Neural crest cell (in vitro differentiated cells): ENCODE measurements at places on chromosomes 2 and 18.

DNA sequence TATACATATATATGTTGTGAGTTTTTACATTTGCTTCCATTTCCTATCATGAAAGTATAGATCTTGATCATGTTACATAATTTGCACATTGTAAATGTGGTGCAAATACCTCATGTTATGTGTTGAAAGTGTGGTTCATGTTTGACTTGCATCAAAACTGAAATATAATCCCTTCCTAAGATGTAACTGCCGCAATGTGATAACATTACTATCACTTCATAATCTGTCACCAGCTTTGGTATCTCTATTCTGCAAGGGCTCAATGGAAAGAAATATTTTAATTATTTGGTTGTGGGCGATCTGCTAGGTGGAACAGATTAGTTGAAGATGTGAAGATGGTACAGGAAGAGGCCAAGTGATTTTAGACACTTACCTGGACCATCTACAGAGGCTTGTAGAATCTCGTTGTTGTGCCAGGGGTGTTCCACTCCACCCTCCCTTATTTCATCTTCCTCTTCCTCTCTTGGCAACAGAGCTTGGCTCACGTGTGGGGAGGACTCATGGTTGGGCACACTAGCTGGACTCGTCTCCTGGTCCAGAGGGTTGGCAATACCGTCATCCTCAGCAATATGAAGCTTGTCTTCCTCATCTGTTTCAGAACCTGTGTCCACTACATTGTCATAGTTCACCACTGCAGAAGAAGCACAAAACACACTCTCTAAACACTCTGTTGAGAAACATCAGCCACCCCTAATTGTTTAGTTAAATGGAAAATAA, 90.4 kb downstream of the ZEB2 start:
- no peak for DNase-seq

GRCh38 chr18:62776024-62776570, 60.8 kb downstream of the PHLPP1 start:
- no peak for DNase-seq

DNA sequence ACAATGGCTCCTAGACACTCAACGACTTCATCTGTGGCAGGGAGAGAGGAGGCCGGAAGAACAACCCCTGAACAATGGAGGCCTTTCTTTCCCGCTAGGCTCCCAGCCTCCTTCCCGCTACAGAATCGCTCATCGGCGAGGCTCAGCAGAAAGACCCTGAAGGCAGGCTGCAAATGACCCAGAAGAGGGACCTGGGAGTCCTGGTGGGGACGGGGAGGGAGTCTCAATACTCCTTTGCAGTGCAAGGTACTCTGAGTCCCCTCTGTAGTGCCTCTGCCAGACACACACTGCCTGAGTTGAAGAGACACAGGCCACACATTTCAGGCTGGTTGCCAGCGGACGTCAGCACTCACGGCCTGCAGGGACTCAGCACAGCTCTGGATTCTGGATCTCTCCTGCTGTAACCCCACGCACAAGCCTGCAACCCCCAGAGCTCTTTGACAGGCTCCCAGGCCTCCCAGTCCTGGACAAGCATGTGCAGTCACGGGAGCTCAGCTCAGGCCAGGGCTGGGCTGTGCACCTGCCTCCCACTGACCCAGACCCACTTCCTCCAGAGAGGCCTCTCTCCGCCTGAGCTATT, 6.1 kb downstream of the GPR17 start:
- DNase-seq = no peak

- DNase-seq = no peak
Observed at GRCh38 chr2:21256006-21256405, 132.2 kb downstream of the TDRD15 start.

- no peak for DNase-seq
Observed at GRCh38 chr2:107340955-107341354, 455.0 kb upstream of the ST6GAL2 start.

DNA sequence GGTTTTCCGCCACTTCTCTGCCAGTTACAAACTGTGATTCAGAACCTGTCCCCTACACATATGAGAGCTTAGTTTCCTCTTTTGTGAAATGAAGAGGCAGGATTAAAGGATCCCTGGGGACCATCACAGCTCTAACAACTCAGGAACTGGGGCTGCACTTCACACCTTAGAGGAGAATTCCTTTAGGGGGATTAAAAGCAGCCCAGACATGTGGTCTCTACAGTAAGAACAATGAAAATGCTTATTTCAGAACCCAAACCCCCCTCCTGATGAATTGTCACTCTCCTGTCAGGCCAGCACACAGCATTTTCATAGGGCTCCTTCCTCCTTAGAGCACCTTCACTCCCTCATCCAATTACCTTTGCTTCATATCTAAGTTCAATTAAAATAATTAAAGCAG, 101.5 kb upstream of the NEDD4L start:
- DNase-seq = no peak

DNA sequence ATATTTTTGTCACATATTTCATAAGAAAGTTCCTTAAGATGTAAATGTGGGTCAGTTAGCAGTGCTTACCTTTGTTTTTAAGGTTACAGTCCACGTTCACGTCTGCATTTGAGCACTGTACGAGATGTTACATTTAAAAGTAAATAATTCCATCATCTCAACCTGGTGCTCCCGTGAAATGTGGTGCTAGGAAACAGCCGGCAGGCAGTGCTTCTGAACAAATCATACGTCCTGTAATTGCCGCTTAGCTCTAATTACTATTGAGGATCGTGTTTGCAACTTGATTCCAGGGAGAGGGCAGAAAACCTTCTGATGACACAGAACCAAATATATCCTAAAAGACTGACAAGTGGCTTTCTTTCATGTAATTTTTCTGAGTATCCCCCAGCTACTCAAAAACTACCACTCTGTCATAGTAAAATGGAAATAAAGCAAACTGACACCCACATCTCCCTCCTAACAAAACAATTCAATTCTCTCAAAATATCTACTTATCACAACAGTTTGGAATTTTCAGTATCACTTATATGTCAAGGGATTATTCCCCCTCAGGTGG, 297.8 kb upstream of the SESTD1 start:
- no peak for DNase-seq

- no peak for DNase-seq
Observed at GRCh38 chr18:63158012-63158631, 161.4 kb downstream of the BCL2 start.

GRCh38 chr2:26175466-26176278, 2.8 kb downstream of the GAREM2 start:
- DNase-seq = no peak

DNA sequence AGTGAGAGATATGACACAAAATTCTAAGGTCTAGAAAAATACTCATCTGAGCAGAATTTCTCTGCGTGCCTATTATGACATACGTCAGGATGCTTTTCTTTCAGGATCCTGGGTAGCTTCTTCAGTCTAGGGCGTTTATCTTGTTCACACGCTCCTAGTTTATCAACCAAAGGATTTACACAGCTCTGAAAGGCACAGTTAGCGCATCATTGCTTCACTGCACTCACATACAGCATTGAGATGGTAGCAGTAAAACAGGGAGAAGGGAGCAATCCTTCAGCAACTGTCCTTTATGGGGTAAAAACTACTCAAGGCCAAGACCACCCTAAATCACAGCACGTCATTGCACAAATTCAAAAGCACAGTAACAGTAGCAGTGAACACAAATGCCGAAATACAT, 222.8 kb downstream of the SUCLG1 start:
- DNase-seq = no peak

GRCh38 chr2:188485496-188485895, 193.8 kb downstream of the GULP1 start:
- no peak for DNase-seq

GRCh38 chr2:228056293-228057097, 125.0 kb downstream of the SPHKAP start:
- DNase-seq = no peak

DNA sequence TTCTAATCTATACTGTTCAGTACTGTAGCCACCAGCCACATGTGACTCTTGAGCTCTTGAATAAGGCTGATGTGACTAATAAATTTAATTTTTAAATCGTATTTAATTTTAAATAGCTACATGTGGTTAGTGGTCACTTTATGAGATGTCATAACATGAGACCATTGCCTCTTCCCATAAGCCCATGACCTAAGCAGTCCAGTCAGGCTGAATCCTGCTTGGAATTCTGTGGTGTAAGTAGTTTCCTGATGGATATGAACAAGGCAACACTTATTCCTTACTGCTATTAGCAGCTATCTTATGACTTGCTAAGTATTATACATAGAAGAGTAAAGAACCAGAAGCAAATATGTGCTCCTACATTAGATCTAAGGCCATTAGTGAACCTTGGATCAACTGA, 150.0 kb downstream of the DIS3L2 start:
- DNase-seq = no peak

DNA sequence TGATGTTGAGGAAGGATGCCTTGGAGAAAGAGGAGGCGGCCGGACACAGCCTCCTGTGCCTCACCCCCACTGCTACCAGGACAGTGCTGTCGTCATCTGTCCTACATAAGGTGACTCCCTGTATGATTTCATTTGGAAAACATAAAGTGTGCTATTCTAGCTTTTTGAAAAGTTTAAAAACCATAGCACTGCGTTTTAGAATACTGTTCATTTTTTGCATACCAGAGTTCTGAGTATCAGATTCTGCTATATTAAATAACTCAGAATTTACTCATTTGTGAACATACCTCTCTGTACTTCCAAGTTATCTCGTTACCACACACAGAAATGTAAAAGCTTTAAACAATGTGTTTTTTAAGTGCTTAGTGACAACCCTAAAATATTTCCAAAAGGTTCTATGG, 302.9 kb downstream of the LRRTM1 start:
- DNase-seq = no peak

DNA sequence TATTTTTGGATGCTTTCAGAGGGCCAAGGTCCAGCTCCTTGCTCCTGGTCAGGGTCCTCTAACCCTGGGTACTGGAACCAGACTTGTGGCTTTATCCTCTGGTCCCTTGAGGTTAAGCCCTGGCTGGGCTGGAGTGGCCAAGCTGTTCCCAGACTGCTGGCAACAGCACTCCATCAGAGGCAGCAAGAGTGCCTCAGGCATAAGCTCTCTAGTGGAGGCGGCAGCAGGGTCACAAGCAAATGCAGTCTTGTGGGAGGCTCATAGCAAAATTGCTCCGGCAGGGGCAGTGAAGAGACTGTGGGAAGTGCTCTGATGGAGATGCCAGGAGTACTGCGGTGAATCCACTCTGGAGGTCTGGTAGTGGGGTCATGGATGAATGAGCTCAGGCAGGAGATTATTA, 128.9 kb upstream of the OTOS start:
- no peak for DNase-seq

GRCh38 chr2:239396881-239397681, 3.7 kb downstream of the HDAC4 start:
- DNase-seq = no peak

DNA sequence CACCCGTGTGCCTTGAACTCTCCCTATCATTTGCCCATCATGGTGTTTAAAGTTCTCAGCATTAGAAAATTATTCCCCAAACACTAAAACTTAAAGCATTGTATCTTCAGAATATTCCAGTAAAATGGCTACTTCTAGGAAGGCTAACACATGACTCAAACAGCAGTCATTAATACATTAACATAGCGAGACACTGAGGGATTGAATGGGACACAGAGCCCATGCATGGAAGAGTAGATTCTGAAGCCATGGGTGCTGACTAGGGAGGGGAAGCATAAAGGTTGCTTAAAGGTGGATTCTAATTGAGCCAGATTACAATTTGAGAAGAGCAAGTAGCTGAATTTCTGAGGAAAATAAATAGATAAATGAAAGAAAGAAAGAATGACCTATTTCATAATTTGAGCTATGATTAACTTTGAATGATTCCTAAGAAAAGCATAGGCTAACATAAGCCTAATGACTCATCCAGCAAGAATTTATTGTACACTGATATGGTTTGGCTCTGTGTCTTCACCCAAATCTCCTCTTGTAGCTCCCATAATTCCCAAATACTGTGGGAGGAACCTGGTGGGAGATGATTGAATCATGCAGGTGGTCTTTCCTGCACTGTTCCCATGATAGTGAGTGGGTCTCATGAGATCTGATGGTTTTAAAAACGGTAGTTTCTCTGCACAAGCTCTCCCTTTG, 79.8 kb upstream of the PIK3C3 start:
- no peak for DNase-seq

DNA sequence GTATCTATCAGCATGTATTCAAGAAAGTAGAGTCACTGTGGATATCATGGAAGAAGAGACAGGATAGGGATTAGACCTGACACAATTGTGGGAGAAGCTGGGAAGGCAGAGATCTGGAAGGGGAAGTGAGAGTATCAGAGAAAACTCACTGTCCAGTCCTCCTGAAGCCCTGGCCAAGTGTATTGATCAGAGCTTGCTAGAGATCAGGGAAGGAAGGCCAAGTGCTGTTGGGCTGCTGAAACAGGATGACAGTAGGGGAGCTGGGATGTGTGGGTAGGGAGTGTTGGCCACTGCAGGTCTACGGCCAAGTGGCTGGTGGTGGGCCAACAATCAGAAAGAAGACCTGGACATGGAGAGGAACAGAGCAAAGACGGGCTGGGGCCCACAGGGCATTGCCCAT, 26.3 kb upstream of the TTR start:
- DNase-seq = no peak

- DNase-seq = no peak
Observed at GRCh38 chr18:12839526-12840196, 44.4 kb downstream of the PTPN2 start.

GRCh38 chr2:24832931-24833701, 39.9 kb downstream of the CENPO start:
- DNase-seq = no peak

DNA sequence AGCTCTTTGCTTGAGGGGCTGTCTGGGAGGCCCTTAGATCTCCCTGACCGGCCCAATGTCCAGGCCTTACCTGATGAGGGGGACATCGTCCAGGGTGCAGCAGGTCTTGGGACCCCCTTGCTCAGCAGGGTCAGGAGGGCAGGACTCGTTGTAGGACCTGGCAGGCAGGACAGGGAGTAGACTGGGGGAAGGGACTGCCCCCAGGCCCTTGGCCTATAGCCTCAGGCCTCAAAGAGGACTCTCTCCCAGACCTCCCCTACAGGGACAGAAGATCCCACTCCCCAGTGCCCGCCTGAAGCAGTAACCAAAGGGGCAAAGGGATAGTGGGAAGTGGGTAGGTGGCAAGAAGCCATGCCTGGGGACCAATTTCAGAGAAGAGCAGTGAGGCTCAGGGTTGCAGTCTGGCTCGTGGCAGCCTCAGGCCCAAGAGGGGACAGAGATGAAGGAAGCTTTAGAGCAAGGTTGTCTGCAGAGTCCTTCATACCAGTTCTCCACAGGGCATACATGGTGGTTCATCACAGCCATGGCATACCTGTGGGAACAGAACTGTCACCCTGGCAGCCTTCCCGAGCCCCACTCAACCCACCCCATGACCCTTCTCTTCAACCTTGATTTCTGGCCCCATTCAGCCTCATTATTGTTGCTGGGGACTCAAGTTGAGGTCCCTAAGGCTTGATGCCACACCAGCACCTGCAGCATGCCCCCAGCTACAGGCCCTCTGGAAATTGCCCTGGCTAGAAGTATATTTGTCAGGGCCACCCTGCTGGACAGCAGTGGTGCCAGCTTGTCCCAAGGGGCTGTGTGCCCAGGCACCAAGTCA, 1.3 kb downstream of the TMEM150A start:
- no peak for DNase-seq

DNA sequence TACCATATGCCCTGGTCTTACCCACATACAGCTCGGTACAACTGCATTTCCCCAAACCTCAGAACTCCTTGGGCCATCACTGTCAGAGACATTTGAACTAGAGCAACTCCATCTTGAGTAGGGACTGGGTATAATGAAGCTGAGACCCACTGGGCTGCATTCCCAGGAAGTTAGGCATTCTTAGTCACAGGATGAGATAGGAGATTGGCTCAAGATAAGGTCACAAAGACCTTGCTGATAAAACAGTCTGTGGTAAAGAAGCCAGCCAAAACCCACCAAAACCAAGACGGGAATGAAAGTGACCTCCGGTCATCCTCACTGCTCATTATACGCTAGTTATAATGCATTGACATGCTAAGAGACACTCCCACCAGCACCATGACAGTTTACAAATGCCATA, 131.3 kb downstream of the PIK3C3 start:
- no peak for DNase-seq
